ENCODE measurements at places on chromosomes 7 and 10.

GRCh38 chr7:155283565-155284194 lies 14.0 kb upstream of the INSIG1 start:
- DNase-seq, result no peak

GRCh38 chr10:63561341-63561740 lies 40.1 kb downstream of the REEP3 start:
- no peak for DNase-seq

GRCh38 chr10:49288341-49289065 lies 10.5 kb upstream of the C10orf71 start:
- no peak for DNase-seq

GRCh38 chr10:80408242-80409101 lies at the start of gene PRXL2A:
TSS of gene PRXL2A (plus strand) at chr10:80408551. CDS start at chr10:80420468, 11,917 bp downstream.
- peak; percentile 75 for DNase-seq

- no peak for DNase-seq
These were observed 326.4 kb downstream of the PAXIP1 start for GRCh38 chr7:154676422-154677073.

DNA sequence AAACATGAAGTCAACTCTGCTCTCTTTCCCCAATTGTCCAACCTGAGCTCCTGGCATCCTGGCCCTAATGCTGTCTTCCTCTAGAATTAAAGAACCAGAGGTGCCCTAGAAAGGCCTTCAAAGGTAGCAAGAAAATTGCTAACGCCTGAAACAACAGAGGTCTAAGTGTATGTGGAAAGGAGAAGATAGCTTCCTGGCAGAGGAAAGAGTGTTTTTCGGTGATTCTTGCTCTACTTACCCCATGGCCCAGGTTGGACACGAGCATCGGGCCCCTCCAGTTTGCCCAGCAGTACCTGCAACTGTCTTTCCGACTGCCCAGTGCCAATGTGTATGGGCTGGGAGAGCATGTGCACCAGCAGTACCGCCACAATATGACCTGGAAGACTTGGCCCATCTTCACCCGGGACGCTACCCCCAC lies 22.2 kb downstream of the MGAM2 start:
- DNase-seq, result no peak
